ENCODE measurements at places on chromosomes 3 and 15. TPM values are rescaled to one million over a fixed set of nuclear protein-coding genes. Genes with fewer than 3 reads are reported as not detected.

GABRB3 gene
- 0.07 TPM for total RNA-seq

GTPBP8 gene
- total RNA-seq = 42.8 TPM

MESP2 gene
- 0.14 TPM for total RNA-seq

EPHA3 gene
- not detected for total RNA-seq

CCDC71 gene
- 16.1 TPM for total RNA-seq

FRMD5 gene
- 25.1 TPM for total RNA-seq

GOLGA8F gene
- not detected for total RNA-seq

SUCNR1 gene
- total RNA-seq = not detected

CDCP1 gene
- 3.7 TPM for total RNA-seq

AGBL1 gene
- not detected for total RNA-seq

SCN10A gene
- total RNA-seq = 0.20 TPM

SLC15A2 gene
- total RNA-seq = 0.07 TPM

FSIP1 gene
- total RNA-seq = 0.63 TPM

LTF gene
- total RNA-seq = 0.28 TPM

ZNF774 gene
- 0.92 TPM for total RNA-seq

GBE1 gene
- 155 TPM for total RNA-seq

PLS1 gene
- total RNA-seq = 3.4 TPM

PLSCR2 gene
- total RNA-seq = not detected

ATRIP gene
- 11.3 TPM for total RNA-seq

APBA2 gene
- total RNA-seq = 42.1 TPM

ASB14 gene
- not detected for total RNA-seq

CSPG5 gene
- 0.66 TPM for total RNA-seq

ZNF662 gene
- total RNA-seq = 1.4 TPM

FANCD2OS gene
- not detected for total RNA-seq

CYP1A1 gene
- 1.2 TPM for total RNA-seq

VIPR1 gene
- 4.5 TPM for total RNA-seq

CLCN2 gene
- 2.2 TPM for total RNA-seq

SLC35G2 gene
- total RNA-seq = 15.6 TPM

UBAP1L gene
- 0.40 TPM for total RNA-seq

RETNLB gene
- not detected for total RNA-seq

CD200 gene
- 8.1 TPM for total RNA-seq

C3orf33 gene
- total RNA-seq = 2.7 TPM

COL8A1 gene
- 251 TPM for total RNA-seq

PARP16 gene
- 2.1 TPM for total RNA-seq

C2CD4A gene
- total RNA-seq = 3.2 TPM

GLDN gene
- total RNA-seq = not detected

FETUB gene
- not detected for total RNA-seq

MTFMT gene
- total RNA-seq = 14.6 TPM
